Activated B cell treated with CpG ODN at 0.5 μM for 24 hours (primary cell): ENCODE measurements at places on chromosomes 13 and 19. TPM values are rescaled to one million over a fixed set of nuclear protein-coding genes. Genes with fewer than 3 reads are reported as not detected.

DNA sequence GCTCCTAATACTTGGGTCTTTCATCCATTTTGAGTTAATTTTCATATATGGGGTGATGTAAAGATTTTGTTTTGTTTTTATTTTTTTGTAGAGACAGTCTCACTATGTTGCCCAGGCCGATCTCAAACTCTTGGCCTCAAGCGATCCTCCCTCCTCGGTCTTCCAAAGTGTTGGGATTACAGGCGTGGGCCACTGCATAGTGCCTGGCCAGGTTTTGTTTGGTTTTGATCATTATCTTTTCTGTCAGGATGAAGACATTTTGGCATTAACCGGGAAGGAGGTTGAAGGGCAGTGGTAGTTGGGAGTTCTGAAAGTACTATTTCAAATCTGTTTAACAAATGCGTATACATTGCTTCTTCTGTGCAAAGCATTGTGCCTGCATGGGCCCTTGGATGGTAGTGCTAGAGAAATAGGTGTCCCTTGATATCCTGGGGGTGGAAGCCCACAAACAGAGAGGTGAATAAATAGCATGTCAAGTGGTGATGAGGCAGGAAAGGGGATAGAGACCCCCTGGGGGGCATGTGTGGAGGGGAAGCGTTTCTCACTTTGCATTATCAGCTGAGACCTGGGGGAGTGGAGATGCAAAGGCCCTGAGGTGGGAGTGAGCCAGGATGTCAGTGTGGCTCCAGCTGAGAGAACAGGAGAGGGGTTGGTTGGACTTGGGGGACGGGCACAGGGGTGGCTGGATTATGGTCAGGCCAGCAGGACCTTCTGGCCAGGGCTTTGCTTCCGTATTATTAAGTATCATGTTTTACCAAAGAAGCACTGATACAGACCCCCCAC is 41.4 kb downstream of the GATAD2A start:
- H3K4me1 ChIP-seq = peaks cover 69% of the 10 kb centered on the region
- H3K36me3 ChIP-seq = peaks cover 9% of the 10 kb centered on the region
- no peak for DNase-seq
- peak overlapping the region; percentile 78 for H3K27ac ChIP-seq

GRCh38 chr19:1882089-1882785 is 3.1 kb downstream of the ABHD17A start:
- H3K27ac ChIP-seq = peak overlapping the region; percentile 61
- H3K27me3 ChIP-seq = no peaks in the 10 kb centered on the region
- H3K4me1 ChIP-seq = peaks cover 39% of the 10 kb centered on the region
- DNase-seq = no peak

DNA sequence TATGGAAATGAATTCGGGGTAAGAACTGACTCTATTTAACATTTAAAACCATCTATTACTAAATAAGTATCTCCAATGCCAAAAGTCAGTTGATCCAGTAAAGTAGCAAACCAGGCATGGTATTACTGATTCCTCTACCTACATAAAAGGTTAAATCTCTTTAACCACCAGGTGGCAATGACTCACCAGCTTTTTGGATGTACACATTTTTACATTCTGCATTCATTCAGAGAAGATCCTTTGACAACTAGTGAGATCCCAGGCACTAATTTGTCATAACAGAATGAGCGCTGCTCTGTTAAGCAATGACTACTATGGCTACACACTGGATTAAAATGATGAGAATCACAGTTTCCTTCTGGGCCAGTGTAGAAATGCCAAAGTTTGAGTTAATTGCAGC is 329.8 kb upstream of the GPC6 start:
- no peak overlapping the region for H3K27ac ChIP-seq
- H3K27me3 ChIP-seq = no peaks in the 10 kb centered on the region
- DNase-seq = no peak

DNA sequence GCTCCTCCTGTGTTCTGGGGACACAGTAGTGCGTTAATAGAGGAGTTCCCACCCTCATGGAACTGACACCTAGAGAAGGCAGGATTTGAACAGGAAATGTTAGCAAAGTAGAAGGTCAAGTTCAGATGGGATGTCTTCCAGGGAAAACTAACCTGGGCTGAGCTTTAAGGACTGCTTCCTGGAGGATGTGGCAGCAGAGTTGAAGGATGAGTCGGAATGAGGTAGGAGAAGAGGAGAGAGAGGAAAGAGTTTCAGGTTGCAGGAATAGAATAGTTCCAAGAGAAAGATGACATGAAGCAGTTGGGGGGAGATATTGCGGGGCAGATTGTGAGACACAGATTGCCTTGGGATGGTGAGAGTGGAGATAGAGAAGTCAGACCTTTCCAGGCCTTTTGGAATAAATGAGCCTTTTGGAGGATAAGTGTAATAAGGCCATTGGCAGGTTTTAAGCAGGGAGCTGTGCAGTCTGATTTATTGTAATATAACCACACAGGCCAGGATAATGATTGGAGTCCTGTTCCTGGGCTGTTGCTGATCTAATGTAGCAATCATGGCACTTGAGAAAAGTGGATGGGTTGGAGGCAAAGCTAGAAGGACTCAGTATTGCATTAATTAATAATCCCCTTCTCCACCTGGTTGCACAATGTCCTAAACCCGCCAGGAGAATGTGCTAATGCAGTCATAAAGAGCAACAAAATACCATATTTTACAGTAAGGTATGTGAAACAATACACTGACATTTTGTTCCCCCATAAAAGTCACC is 205.4 kb downstream of the SHISA2 start:
- peaks cover 5% of the 10 kb centered on the region for H3K27me3 ChIP-seq
- DNase-seq = no peak
- no peak overlapping the region for H3K4me3 ChIP-seq
- H3K4me1 ChIP-seq = peaks cover 25% of the 10 kb centered on the region
- no peaks in the 10 kb centered on the region for H3K36me3 ChIP-seq

DNA sequence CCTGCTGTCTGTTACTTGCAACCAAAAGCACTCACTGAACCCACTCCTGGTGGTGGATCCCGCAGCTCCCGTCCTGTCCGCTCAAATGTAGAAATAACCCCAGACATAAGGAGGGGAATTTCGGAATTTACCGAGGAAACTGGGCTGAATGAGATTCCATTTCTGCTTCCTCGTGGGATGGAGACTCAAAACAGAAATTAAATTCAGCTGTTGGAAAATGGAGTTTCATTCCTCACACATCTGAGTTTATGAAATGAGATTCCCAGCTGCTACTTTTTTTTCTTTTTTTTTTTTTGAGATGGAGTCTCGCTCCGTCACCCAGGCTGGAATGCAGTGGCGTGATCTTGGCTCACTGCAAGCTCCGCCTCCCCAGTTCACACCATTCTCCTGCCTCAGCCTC is 44.3 kb downstream of the COLGALT1 start:
- peaks cover 30% of the 10 kb centered on the region for H3K27me3 ChIP-seq
- DNase-seq = no peak

DNA sequence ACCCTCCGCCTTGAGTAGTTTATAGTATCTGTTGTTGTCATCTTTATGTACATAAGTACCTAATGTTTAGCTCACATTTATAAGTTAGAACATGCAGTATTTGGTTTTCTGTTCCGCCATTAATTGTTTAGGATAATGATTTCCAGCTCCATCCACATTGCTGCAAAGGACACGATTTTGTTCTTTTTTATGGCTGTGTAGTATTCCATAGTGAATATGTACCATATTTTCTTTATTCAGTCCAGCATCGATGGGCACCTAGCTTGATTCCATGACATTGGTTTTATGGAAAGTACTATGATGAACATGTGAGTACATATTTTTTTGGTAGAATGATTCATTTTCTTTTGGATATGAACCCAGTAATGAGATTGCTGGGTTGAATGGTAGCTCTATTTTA is 174.4 kb upstream of the SPRY2 start:
- no peak overlapping the region for H3K27ac ChIP-seq
- no peaks in the 10 kb centered on the region for H3K4me1 ChIP-seq
- DNase-seq = no peak
- H3K27me3 ChIP-seq = no peaks in the 10 kb centered on the region
- no peaks in the 10 kb centered on the region for H3K36me3 ChIP-seq

- H3K36me3 ChIP-seq = no peaks in the 10 kb centered on the region
- H3K4me3 ChIP-seq = no peak overlapping the region
- no peak for DNase-seq
- H3K27ac ChIP-seq = no peak overlapping the region
Measured at GRCh38 chr13:113861433-113862030, 2.3 kb downstream of the GAS6 start.

DNA sequence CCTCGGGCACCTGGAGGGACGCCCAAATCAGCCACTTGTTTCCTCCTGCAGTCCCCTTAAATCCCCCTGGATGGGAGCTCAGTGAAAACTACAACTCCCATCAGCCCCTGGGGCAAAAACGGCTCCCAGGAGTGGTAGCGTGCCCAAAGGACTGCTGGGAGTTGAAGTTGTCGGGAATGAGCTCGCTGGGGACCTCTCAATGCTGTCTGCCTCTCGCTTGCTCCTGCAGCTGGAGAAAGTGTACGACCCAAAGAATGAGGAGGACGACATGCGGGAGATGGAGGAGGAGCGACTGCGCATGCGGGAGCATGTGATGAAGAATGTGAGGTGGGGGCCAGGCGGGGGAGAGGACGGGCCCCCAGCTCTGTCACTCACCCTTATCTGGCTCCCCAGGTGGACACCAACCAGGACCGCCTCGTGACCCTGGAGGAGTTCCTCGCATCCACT is 14.7 kb upstream of the DHDH start:
- peaks cover 50% of the 10 kb centered on the region for H3K36me3 ChIP-seq
- no peaks in the 10 kb centered on the region for H3K27me3 ChIP-seq
- DNase-seq = no peak
- H3K4me1 ChIP-seq = peaks cover 11% of the 10 kb centered on the region
- no peak overlapping the region for H3K27ac ChIP-seq

DNA sequence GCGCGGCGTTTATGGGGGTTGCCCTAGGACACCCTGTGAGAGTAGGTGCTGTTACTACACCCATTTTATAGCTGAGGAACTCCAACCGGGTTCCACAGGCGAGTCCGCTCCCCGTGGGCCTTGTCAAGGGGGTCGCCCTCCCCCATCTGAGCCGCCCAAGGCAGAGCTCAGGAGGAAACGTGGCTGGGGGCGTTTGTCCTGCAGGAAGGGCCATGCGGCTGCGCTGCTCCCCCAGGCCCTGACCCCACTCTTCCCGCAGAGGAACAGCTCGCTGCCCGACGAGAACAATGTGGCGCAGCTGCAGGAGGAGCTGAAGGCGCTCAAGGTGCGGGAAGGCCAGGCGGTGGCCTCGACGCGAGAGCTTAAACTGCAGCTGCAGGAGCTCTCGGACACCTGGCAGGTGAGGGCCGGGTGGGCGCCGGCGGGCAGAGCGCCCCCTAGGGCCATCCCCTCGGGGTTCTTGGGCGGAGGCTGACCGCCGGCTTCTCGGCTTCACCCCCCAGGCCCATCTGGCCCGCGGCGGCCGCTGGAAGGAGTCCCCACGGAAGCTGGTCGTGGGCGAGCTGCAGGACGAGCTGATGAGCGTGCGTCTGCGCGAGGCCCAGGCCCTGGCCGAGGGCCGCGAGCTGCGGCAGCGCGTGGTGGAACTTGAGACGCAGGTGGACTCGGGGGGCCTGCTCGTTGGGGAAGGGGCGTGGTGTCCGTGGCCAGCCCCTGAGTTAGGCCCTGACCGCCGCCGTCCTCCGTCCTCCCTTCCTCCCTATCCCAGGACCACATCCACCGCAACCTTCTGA is 12.4 kb downstream of the PRR36 start:
- DNase-seq = no peak
- peak overlapping the region; percentile 64 for H3K4me3 ChIP-seq
- no peaks in the 10 kb centered on the region for H3K36me3 ChIP-seq
- no peak overlapping the region for H3K27ac ChIP-seq

ZNF547 gene
- total RNA-seq = 6.0 and 6.3 TPM in 2 replicates

TINCR gene
- 0.61 and 1.00 TPM in 2 replicates for total RNA-seq

MAB21L1 gene
- not detected in 2 replicates for total RNA-seq
